ENCODE measurements at places on chromosomes 11 and 22. TPM values are rescaled to one million over a fixed set of nuclear protein-coding genes. Genes with fewer than 3 reads are reported as not detected.

KAT5 gene
- polyA plus RNA-seq = 49.1 TPM

MAJIN gene
- not detected for polyA plus RNA-seq

KCNQ1 gene
- polyA plus RNA-seq = 36.4 TPM

- DNase-seq = no peak
Measured at GRCh38 chr11:2520736-2521035, 75.9 kb downstream of the KCNQ1 start.

- no peak for DNase-seq
Measured at GRCh38 chr11:70717936-70718595, 319.7 kb downstream of the CTTN start.

SPATA19 gene
- not detected for polyA plus RNA-seq

DNA sequence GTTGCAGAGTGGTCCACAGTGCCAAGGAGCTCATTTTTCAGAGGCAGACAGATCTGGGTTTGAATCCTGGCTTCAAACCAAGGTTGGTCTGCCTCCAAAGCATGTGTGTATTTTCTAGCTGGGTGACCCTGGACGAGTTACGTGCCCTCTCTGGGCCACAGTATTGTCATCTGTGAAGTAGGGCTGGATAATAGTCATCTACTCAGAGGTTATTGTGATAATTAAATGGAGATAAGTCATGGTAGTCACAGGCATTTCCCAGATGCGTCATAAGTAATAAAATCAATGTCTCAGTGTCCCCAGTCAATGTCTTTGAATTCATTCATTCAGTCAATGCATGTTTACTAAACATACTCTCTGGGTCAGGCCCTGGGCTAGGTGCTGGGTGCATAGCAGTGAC, 8.6 kb downstream of the OMP start:
- DNase-seq = no peak

SEPTIN3 gene
- 0.14 TPM for polyA plus RNA-seq

DNA sequence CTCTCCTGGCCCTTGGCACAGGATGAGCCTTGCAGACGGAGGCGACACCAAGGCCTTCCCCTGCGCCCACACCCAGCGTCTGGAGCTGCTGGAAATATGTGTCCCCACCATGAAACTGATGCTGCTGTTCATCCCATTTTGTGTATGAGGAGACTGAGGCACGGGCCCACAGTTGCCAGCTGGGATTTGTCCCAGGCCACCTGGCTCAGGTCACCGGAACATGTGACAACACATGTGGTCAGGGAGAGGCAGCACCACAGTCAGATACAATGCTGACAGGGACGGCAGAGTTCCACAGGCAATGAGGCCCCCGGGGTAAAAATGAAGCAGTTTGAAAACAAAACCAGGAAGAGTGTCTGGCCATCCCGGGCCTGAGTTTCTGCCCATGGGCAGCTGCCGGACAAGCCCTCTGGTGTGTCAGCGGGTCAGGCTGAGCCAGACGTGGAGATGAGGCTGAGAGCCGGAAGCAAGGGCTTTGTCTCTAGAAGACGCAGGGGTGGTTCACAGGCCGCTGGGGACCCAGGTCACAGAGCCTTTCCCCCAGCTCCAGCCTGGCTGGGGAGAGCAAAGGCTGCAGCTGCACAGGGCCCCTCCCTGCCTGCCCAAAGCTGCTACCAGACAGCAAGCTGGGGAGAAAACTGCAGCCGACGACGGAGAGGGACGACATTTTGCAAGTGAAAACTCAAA, 80.7 kb downstream of the CDKN1C start:
- DNase-seq = peak; percentile 46

C1QTNF5 gene
- 27.1 TPM for polyA plus RNA-seq

GRCh38 chr11:121870206-121871045, 245.6 kb downstream of the BLID start:
- DNase-seq = no peak

SLC17A6 gene
- polyA plus RNA-seq = not detected

- no peak for DNase-seq
Measured at GRCh38 chr11:8307601-8308000, 43.9 kb upstream of the LMO1 start.

- no peak for DNase-seq
Measured at GRCh38 chr11:45204761-45205160, 58.3 kb downstream of the PRDM11 start.

RFPL1 gene
- polyA plus RNA-seq = not detected

GRCh38 chr11:26947379-26947844, 46.5 kb upstream of the FIBIN start:
- DNase-seq = no peak

DNA sequence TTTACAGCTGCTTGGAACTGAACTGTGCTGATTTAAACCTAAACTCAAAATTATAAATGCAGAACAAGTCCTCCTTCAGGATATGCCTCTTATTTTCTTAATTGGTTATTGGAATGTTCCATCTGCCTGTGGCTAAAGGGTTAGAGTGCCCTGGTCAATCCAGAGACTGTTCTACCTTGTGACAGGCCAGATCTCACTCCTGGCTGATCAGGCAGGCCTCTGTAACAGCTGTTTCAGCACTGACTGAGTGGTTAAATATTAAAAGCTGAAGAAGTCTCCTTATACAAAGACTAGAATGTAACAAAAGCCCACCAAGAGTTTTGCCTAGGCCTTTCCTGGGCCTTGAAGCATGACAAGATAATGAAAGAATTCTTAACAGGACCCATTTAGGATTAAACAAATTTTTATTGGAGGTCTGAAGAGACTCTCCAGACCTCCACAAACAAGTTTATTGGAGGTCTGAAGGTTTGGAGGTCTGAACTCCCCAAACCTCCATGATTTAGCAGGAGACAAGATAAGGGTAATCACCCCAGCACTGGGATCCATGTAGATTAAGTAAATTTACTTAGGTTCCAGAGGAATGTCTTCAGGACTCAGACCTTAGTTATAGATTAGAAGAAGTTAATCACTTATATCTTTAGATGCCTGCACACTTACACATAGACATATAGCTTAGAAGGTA, 35.8 kb downstream of the TMPRSS5 start:
- no peak for DNase-seq

SLC43A3 gene
- polyA plus RNA-seq = 20.7 TPM

GRCh38 chr11:118657238-118657637, 22.2 kb downstream of the TREH start:
- DNase-seq = no peak

GRCh38 chr11:65558930-65559509, 861 bp upstream of the LTBP3 start:
- peak; percentile 82 for DNase-seq

GRCh38 chr22:24315367-24315966, 44.8 kb downstream of the SPECC1L start:
- no peak for DNase-seq

- DNase-seq = peak; percentile 23
Measured at GRCh38 chr22:24466716-24467328, 28.3 kb upstream of the UPB1 start.

GRCh38 chr22:47796128-47796908, 1033.9 kb downstream of the TBC1D22A start:
- DNase-seq = no peak

DNA sequence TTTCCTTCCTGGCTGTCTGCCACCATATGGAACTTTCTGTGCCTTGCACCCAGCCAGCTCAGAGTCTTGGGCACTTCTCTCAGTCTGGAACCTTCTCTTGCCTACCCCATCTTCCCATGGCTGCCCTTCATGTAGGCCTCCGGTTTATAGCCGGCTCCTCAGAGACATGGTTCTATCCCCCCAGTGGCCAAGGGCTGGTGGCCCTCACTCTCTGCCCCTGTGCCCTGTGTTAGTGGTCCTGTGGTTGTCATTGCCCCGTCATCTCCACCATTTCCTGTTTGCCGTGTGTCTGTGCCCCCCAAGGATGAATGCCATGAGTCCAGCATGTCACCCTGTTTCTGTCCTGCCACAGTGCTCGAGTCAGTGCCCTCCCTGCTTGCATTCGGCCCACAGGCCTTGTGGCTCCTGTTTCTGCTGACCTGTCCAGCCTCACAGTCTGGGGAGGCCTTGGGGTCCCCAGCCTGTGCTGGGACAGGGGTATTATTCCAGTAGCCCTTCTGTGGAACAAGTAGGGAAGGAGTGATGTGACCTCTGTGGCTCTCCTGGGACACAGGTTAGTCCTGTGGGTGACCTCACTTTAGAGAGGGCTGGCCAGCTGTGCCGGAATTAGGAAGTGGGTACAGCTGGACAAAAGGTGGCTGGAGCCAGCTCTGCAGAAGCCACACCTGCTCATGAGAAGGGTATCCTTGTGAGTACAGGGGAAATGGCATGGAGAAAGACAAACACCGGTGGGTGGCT, 30.7 kb downstream of the ST3GAL4 start:
- DNase-seq = peak; percentile 35

TLCD5 gene
- 7.5 TPM for polyA plus RNA-seq

DNA sequence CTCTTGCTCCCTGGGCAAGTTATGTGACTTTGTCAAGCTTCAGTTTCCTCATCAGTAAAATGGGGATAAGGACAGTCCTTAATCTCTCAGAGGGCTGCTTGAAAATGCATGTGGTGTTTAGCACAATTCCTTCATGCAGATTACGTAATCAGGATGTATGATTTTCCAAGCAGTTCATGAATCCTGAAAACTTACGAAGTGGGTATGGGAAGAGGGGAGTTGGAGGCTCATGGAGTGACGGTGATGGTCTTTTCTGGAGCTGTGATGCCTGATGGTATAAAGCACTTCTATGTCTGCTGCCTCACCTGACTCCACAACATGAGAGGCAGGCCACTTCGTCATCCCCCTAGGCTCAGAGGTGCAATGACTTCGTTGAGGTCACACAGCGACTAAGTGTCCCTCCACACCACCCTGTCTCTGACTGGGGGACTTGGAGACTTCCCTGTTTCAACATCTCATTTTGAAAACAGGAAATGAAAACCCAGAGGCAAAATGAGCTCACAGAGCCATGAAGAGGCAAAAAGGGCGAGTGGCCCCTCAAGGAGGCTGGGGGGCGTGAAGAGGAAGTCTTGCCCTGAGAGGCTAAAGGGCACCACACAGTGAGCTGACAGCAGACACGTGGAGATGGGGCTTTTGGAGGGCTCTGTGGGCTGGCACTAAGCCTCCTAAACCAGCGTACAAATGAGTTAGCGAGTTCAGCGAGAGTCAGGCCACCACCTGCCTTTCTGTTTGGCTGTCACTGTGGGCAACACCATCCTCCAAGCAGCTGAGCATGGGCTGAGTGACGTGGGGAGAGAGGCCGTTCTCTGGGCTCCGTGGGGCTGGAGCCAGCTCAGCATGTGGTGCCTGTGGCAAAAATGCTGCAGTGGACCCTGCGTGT, 10.1 kb downstream of the MCM5 start:
- no peak for DNase-seq

- no peak for DNase-seq
Measured at GRCh38 chr11:74307434-74307833, 4.0 kb downstream of the P4HA3 start.

DNA sequence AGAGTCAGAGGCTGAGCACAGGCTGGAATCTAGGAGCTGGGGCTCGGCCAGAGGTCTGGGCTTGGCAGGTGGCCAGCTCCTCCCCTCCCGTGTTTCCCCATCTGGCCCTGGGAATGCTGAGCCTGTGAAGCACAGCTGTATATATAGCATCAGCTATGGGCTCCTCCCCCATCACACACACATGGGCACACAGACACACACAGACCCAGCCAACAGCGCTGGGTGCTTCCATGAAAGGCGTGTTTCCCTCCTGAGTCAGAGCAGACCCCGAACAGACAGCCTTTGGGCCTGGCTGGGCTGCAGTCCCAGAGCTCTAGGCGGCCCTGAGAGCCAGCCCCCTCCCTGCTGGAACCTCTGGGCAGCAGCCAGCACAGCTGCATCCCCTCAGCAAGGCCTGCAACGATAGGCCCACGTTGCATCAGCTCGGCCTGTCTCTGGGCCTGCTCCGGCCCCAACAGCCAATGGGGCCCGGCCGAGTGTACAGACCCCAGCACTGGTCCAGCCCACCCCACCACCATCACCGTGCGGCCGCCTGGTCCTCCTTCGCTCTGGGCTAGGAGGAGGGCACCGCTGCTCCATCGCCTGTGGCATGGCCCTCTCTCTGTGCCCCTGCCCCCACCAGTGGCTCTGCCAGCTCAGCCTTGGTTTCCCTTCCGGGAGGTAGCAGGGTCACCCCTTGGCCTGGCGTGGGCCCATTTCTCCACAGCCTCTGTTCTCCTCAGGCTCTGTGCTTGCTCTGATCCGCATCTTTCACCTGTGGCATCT, 7.6 kb upstream of the SERPINH1 start:
- peak; percentile 98 for DNase-seq

SCT gene
- polyA plus RNA-seq = not detected

DNA sequence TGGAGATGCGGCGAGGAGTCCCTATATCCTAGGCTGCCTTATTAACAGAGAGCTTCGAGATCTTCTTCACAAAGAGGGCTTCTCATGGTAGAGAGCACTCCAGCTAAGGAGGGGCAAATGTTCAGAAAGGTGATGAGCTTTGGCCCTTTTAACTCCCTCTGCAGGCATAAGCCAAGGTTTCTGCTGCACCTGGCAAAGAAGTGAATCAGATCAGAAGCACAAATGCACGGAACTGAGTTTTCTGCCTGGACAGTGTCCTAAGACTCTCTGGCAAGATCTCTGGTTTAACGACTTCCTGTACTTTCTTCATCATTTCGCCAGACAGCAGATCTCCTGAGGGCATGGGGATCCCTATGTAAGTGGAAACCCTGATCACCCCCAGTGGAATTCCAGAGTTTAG, 37.2 kb downstream of the POU2AF3 start:
- DNase-seq = no peak

- no peak for DNase-seq
Measured at GRCh38 chr22:43900206-43900605, 8.4 kb upstream of the PNPLA5 start.

- no peak for DNase-seq
Measured at GRCh38 chr11:101448881-101449442, 134.8 kb downstream of the TRPC6 start.

MRGPRE gene
- polyA plus RNA-seq = 0.11 TPM

GRCh38 chr11:124577716-124578427, 8.1 kb downstream of the OR8A1 start:
- DNase-seq = no peak

- no peak for DNase-seq
Measured at GRCh38 chr11:126808836-126809235, 191.7 kb downstream of the KIRREL3 start.

DNA sequence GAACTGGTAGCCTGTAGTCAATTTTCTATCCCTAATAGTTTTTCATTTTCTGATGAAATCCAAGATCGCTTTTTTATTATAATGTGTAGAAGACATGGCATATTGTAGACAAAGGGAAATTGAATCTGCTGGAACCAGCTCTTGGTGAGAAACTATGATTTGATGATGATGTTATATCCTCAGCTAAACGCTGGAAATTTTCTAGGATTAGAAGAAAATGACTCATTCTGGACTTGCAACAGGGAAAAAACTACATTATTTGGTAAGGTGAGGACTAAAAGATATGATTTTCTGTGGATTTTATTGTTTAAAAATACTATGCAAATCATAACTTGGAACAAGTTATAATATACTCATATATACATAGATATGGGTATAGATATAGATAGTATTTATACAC, 14.1 kb upstream of the PGM2L1 start:
- DNase-seq = no peak

GRCh38 chr11:94593030-94593429, 25.9 kb downstream of the PIWIL4 start:
- DNase-seq = no peak

- DNase-seq = peak; percentile 11
Measured at GRCh38 chr22:48320683-48321451, 1506.8 kb downstream of the BRD1 start.

- DNase-seq = peak; percentile 53
Measured at GRCh38 chr22:22810018-22810427, 77.6 kb upstream of the IGLL5 start.

- DNase-seq = no peak
Measured at GRCh38 chr11:121577106-121577848, 124.5 kb upstream of the SORL1-AS1 start.
